Central memory CD8-positive, alpha-beta T cell (primary cell): ENCODE measurements at places on chromosomes 4 and X.

DNA sequence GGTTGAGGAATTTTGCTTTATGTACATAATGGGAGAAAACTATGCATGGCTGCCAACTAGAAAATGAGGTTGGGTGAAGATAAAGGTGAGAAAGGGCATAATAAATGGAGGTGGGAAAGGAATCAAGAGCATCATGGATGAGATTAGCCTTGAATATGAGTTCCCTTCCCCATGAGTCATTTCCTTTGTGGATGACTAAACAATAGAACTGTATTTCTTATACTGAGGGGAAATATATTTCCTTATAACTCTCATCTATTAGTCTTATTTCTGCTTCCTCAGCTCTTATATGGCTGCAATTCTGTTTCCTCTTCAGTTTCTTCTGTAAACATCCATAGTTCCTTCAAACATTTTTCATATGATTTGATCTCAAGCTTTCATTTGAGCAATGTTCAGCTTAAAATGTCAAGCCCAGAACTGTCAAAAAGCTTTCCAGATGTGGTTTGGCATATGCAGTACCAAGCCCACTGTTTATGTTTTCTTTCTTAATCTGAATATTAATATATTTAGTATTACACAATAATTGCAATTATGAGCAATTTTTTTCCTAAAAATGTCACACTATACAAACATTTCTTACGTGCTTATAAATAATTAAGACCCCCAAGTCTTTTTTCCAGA, 100.7 kb upstream of the GRPR start:
- no peaks in the 10 kb centered on the region for H3K4me1 ChIP-seq
- no peak overlapping the region for H3K4me3 ChIP-seq
- H3K36me3 ChIP-seq = no peaks in the 10 kb centered on the region
- H3K27me3 ChIP-seq = peaks cover 21% of the 10 kb centered on the region
- no peak overlapping the region for H3K27ac ChIP-seq
- no peak for DNase-seq

- H3K36me3 ChIP-seq = no peaks in the 10 kb centered on the region
- no peak overlapping the region for H3K4me3 ChIP-seq
- H3K4me1 ChIP-seq = no peaks in the 10 kb centered on the region
Observed at GRCh38 chr4:74018116-74018515, 19.6 kb upstream of the CXCL5 start.

DNA sequence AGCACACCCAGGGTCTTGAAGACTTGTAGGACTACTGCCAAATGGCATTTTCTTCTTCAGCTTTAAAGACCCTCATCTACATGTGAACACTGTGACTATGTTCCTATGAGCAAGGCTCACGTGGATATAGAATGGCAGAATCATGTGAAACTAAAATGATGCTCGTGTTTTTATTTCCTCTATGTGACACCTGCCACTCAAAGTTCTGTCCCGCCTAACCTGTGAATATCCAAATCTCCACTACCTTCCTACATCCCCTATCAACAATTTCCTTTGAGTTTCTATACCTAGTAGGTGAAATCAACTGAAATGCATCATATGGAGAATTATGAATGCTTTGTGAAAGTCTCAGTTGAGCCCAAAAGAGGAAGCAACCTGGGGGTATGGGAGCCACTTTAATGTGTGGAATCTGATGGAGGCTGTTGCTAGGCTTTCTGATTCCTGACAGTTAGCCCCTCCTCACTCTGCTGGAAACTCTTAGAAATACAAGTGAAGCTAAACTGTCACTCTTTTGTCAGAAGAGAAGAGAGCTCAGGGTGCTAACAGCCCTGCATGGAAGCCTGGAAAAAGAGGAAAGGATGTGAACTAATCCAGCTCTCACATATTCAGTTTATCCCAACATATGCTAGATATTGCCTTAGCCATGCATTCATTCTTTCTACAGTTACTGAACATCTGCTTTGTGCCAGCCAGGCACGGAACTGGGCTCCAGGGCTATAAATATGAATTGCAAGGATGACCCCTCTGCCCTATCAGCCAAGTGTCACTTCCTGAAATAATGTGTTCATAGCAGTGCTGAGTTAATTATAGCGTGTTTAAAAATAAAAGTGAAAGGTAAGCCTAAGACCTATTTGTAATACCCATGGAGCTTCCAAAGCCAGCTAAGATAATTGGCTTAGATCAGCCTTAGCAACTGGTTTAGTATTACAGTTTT, 11.0 kb downstream of the LHFPL1 start:
- no peaks in the 10 kb centered on the region for H3K27me3 ChIP-seq
- H3K4me3 ChIP-seq = no peak overlapping the region
- H3K36me3 ChIP-seq = no peaks in the 10 kb centered on the region
- H3K4me1 ChIP-seq = no peaks in the 10 kb centered on the region
- DNase-seq = no peak
- no peak overlapping the region for H3K27ac ChIP-seq

GRCh38 chrX:103585411-103586313, at the start of gene TCEAL4:
TCEAL4 (plus strand) TSS chrX:103585515; CDS start chrX:103586676, 1,161 bp downstream.
- peaks cover 2% of the 10 kb centered on the region for H3K36me3 ChIP-seq
- H3K27me3 ChIP-seq = no peaks in the 10 kb centered on the region
- H3K4me3 ChIP-seq = peak within 1 kb of the TSS; percentile 87
- H3K27ac ChIP-seq = peak within 1 kb of the TSS; percentile 59
- H3K4me1 ChIP-seq = peaks cover 16% of the 10 kb centered on the region

DNA sequence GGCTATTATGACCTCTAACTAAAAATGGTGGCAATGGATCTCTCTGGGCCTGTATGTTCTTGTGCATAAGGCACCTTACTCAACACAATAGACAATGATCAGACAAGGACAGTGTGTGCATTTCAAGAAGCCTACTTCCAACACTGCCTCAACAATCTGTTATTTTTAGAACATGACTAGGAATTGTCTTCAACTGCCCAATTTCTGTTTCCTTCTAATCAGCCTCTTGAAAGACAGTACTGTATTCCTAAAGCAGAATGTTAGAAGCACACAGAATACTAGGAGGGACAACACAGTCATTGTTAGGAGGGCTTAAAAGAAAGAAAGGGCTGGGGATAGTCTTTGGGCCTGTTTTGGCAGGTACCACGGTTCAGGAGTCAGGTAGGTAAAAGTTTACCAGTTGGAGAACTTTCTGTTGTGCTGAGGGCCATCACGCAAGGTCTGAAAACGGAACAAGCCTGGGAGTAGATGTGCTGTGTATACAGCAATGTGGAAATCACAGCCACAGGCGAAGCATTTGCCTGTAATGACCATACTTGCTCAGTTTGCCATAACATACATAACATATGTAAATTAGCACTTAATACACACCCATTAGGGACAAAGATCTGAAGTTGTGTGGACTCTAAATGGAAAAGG, 100.8 kb upstream of the ATXN3L start:
- no peaks in the 10 kb centered on the region for H3K36me3 ChIP-seq
- DNase-seq = no peak
- H3K27ac ChIP-seq = no peak overlapping the region
- H3K27me3 ChIP-seq = no peaks in the 10 kb centered on the region
- no peak overlapping the region for H3K4me3 ChIP-seq

DNA sequence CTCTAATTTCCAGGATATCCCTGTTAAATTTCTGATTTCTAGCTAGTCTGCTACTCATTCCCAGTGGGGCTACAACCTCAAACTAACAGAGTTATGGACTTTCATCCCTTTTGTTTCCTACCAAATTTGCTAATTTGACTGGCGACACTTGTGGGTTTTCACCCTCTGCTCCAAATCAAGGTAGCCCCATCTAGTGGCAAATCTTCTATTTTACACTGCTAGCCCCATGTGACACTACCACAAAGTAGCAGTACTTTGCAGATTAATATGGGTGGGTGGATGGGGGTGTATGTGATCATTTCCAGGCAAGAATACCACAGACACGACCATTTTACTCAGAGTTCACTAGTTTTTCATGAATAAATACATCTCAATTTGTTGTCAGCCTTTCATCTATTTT, 150.3 kb downstream of the MSL3 start:
- no peak overlapping the region for H3K4me3 ChIP-seq
- no peak overlapping the region for H3K27ac ChIP-seq

DNA sequence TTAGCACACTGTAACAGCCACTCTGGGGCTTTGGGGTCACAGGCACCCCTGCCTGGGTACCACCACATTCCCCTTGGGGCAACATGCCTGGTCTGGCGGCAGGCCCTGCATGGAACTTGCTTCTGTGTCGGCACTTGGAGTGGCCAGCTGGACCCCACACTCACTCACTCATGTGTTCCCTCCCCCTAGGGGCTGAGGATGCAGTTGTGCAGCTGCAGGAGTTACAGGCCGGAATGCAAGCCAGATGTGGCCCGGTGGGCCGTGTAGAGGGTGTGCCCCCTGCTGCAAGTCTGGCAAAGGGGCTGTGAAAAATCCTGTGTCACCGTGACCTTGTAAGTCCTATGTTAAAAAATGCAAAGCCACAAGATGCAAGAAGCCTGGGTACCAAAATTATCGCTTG, 34.2 kb downstream of the ATXN3L start:
- H3K4me3 ChIP-seq = no peak overlapping the region
- no peak for DNase-seq
- H3K4me1 ChIP-seq = no peaks in the 10 kb centered on the region
- no peak overlapping the region for H3K27ac ChIP-seq

- DNase-seq = no peak
- no peaks in the 10 kb centered on the region for H3K27me3 ChIP-seq
- peaks cover 61% of the 10 kb centered on the region for H3K4me1 ChIP-seq
- peak overlapping the region; percentile 70 for H3K4me3 ChIP-seq
- H3K36me3 ChIP-seq = peaks cover 8% of the 10 kb centered on the region
Observed at GRCh38 chr4:148060264-148061140, 328.6 kb downstream of the ARHGAP10 start.

GRCh38 chr4:89496851-89497250, 189.3 kb upstream of the GPRIN3 start:
- H3K4me1 ChIP-seq = no peaks in the 10 kb centered on the region
- no peak for DNase-seq
- no peak overlapping the region for H3K4me3 ChIP-seq
- no peak overlapping the region for H3K27ac ChIP-seq
- no peaks in the 10 kb centered on the region for H3K36me3 ChIP-seq

DNA sequence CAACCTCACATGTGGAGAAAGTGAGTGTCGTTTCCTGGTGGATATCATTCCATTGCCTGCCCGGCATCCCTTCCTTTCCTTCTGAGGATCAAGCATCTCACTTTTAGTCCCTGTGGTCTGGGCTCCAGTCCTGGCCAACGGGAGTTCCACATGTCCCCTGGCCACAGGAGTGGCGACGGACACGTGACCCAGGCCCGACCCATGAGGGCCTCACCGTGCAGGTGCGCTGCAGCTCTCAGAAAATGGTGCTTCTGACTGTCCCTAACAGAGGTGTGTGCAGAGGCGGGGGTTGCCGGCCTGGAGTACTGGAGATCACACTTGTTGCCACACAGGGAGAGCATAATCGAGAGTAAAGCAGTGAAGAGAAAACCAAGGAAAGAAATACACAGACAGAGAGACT, 476.9 kb upstream of the FRG1 start:
- no peak overlapping the region for H3K27ac ChIP-seq
- no peaks in the 10 kb centered on the region for H3K4me1 ChIP-seq
- no peaks in the 10 kb centered on the region for H3K27me3 ChIP-seq
- no peak for DNase-seq
- H3K36me3 ChIP-seq = no peaks in the 10 kb centered on the region

GRCh38 chrX:141320801-141321200, 78.5 kb upstream of the SPANXC start:
- no peak for DNase-seq
- no peak overlapping the region for H3K4me3 ChIP-seq
- no peak overlapping the region for H3K27ac ChIP-seq
- no peaks in the 10 kb centered on the region for H3K4me1 ChIP-seq

DNA sequence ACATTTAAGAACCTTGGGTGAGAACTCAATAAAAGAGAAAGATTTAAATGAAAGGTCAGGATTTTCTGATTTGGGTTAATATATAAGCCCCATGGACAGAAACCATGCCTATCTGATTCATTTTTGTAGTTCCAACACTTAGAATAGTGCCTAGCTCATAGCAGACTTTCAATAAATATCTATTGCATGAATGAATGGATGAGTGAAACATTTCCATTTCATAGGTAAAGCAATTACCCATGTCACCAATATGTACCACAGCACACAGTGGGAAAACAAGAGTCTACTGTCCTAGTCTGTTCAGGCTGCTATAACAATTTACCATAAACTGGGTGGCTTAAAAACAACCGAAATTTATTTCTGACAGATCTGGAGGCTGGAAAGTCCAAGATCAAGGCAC, 63.9 kb upstream of the PTPN13 start:
- DNase-seq = no peak
- H3K36me3 ChIP-seq = no peaks in the 10 kb centered on the region
- H3K4me1 ChIP-seq = no peaks in the 10 kb centered on the region
- no peaks in the 10 kb centered on the region for H3K27me3 ChIP-seq
- no peak overlapping the region for H3K27ac ChIP-seq

DNA sequence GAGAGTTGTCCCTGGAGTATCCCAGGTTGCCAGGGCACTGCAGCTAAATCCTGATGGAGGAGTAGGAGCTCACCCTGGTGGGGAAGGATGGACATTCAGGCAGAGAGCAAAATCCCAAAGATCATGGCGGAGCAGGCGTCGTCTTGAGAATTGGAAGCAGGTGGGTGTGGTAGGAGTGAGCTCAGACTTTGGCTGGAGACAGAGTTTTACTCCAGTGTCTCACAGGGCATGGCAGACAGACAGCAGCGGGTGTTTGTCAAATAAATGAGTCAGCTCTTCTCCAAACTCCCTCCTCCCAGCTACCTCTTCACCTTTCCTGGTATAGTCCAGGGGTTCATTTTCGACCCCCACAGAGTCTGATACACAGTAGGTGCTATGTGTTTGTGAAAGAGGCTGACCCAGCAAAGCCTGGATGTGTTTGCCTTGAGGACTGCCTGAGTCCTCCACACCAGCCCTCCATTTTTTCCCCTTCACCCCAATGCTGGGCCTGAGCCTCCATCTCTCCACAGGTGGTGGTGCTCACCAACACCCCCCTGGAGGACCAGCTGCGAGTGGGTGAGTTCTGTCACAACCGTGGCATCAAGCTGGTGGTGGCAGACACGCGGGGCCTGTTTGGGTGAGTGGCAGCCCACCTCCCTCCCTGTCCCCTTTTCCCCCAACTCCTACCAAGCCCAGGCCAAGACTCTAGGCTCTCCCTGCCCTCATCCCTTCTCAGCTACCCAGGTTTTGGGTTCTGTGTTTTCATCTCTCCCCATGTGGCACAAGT, 6.9 kb downstream of the UBA1 start:
- peaks cover 28% of the 10 kb centered on the region for H3K4me1 ChIP-seq
- H3K27me3 ChIP-seq = no peaks in the 10 kb centered on the region
- peaks cover 43% of the 10 kb centered on the region for H3K36me3 ChIP-seq
- DNase-seq = no peak
- no peak overlapping the region for H3K4me3 ChIP-seq
- H3K27ac ChIP-seq = no peak overlapping the region

DNA sequence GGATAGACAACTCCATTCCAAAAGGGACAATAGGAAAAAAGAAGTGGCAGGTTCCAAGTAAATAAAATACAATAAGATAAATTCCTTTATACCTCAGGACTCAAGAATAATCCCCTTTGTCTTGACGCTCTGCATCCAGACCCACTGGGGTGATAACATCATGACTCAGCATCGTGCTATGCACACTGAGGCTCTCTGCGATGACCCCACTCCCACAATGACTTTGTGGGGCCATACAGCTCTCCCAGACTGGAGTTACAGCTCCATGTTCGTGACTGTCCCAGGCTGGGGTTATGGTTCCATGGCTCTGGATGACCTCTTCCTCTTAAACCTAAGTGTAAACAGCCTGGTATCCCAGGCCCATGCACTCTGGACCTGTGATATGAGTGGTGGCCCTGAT, 254.5 kb upstream of the ADGRL3 start:
- H3K27me3 ChIP-seq = no peaks in the 10 kb centered on the region
- no peaks in the 10 kb centered on the region for H3K36me3 ChIP-seq
- H3K4me3 ChIP-seq = no peak overlapping the region
- no peak for DNase-seq
